ENCODE measurements at places on chromosomes 6 and 20.

DNA sequence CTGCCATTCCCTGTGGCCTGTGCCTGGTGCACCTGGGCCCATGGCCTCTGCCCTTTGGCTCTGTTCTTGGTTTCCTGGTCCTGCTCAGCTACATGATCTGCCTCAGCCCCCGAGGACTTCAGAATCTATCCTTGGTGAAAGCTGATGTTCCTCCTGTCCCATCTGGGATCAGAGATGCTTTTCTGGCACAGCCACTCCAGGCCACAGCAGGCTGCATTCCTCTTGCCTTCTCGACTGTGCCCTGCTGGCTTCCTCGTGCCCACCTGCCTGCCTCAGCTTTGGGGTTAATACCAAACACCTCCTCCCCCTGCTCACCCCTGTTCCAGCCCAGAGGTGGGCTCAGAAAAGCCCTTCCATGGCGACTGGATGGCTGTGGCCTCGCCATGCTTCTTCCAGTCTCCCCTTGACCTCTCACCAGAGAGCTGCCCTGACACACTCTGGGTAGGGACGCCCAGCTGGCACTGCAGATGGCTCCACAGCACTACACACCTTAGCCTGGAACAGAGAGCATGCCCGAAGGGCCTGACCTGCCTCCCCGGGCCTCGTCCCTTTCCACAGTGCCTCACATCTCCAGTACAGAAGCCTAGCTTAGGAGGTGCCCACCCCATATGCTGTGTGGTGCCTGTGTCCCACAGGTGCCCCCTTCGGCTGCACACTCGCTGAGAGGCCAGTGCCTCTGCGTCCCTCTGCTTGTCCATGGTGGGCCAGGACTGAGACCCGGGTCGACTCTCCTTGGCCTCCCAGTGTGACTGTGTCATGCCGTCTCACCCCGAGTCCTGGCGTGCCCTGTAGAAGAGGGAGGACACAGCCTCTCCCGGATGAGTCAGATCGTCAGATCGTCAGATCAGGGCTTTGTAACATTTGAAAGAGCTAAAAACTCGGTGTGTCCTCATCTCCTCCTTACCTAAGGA is 148.8 kb downstream of the DTNBP1 start:
- no peak for DNase-seq

DNA sequence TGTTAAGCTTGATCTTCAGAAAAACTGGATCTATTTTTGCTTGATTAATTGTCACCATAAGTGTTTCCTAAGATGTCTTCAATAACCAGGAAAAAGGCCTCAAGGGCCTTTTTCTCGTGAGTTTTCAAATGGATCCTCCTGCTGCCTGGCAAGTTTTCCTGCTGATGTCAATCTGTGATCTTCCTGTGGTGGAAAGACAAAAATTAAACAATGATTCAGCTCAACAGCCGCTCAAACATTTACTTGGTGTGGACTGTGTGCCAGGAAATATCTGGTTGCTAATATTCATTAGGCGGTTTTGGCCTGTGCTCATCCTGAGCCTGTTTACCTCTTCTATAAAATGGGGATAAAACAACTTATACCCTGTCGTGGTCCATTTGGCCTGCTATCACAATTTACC is 35.4 kb upstream of the SSTR4 start:
- no peak for DNase-seq

DNA sequence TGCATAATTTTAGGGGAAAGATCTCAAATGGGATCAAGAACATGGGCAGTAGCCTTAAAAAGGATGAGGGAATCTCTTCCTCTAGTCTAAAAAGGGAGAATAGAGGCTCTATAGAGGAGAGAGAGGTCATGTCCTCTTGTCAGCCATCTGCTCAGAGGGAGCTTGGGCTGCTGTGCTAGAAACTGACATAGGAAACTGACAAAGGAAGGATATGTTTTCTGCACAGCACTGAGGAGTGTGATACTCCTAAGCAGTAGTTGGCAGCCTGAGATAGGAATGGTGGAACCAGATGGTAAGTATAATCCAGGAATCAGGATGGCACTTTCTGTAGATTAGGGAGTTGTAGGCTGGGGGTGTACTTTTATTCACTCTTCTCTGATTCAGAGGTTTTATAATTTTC is 59.2 kb downstream of the PTPRA start:
- DNase-seq = peak; percentile 71

DNA sequence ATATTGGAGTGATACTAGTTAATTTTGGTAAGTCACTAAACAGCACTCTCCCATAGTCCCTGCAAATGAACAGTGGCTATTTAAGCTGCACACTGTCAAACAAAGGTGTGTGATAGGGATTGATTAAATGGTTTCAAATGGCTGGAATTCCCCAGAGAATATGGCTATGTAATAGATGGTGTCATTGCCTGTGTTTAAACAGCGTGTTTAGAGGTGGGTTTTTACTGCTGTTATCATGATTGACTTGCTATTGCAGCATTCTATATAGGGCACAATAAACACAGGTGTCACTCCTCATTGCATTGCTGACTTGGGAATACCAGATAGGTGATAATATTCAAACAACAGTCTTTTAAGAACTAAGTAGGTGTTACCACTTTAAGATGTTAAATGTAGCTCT is 171.7 kb upstream of the MAN1A1 start:
- no peak for DNase-seq

GRCh38 chr6:3041606-3042005 is 26.7 kb upstream of the RIPK1 start:
- DNase-seq = no peak
